ENCODE measurements at places on chromosomes 7 and 10.
A peak's percentile ranks its signal among the peaks of the same experiment; 100 is the strongest.

GRCh38 chr7:137755846-137756651 is 90.7 kb downstream of the DGKI start:
- no peak for DNase-seq

DNA sequence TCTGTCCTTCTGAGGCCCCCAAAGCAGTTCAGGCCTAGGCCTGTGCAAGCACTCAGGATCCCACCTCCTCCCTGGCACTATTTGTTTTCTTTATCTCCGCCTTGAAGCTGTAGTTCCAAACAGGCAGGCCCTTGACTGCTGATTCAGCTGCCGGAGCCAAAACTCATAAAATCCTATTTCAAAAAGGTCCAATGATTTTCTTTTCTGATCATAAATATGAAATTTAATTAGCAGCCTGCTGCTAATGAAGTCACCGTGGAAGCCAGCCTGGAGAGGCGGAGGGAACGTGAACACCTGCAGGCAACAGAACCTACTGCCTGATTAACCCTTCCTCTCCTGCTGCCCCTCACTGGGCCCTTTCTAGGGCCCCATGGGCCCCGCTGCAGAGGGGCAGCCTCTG is 60.1 kb downstream of the CARD11 start:
- DNase-seq = no peak

DNA sequence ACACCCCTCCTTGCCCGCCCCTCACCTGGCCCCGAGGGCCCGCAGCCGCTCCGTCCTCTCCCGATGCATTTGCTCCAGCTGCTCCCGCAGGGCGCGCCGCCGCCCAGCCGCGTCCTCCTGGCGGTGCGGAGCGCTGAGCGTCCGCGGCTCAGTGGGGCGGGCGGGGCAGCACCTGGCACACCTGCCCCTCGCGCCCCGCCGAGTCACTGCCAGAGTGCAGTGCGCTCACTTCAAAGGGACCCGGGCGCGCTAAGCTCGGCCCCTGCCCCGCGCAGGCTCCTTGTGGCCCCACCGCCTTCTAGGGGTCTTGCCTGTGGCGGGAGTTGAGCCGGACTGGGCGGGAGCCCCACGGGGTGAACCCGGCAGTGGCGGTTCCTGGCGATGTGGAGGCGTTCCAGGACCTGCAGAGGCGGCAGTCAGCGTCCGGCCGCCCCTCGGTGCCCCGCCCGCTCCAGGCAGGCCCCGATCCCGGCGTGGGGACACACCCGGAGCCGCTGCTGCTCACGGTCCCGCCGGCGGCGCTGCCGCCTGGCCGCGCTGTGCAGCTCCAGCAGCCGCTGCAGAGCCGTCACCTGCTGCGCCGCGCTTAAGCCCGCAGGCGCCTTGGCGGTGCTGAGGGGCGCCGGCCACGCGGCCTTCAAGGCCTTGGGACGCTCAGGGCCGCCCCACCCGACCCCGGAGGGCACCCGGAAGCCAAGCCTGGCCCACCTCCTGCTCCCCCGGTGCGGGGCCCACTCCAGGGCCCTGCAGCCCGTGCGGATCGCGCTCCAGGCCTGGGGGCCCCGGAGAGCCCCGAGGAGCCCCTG is 6.7 kb downstream of the ATP6V1F start:
- peak; percentile 44 for DNase-seq

DNA sequence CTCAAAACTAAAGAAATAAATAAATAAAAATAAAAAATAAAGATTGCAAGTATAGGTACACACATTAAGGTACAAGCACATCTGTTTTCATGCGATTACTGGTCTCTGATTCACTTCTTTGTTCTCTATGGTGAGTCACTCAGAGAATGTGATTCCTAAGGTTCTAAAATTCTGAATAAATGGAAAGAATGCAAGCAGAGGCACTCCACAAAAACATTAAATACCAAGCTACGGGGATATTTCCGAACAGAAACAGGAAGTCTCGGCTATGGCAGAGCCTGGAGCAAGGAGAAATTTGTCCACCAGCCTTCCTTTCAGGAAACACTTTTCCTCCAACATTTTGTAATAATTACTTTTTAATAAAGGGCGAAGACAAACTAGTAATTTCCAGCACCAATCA is 1.4 kb downstream of the VOPP1 start:
- DNase-seq = no peak

- peak; percentile 55 for DNase-seq
Measured at GRCh38 chr10:3765146-3765545, 19.9 kb downstream of the KLF6 start.

GRCh38 chr7:147611431-147611830 is 979.1 kb upstream of the C7orf33 start:
- DNase-seq = no peak

- DNase-seq = no peak
Measured at GRCh38 chr10:101723176-101723575, 28.2 kb upstream of the FBXW4 start.

- DNase-seq = no peak
Measured at GRCh38 chr7:109009636-109010035, 440.0 kb downstream of the DNAJB9 start.

GRCh38 chr10:75919913-75920312 is 488.5 kb downstream of the LRMDA start:
- DNase-seq = no peak

DNA sequence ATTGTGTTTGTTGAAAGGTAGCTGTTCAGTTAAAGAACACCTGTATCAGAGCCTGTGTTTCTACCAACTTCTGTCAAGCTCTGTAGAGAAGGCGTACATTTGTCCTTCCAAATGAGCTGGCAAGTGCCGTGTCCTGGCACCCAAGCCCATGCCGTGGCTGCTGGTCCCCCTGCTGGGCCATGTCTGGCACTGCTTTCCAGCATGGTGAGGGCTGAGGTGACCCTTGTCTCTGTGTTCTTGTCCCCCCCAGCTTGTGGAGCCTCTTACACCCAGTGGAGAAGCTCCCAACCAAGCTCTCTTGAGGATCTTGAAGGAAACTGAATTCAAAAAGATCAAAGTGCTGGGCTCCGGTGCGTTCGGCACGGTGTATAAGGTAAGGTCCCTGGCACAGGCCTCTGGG is 154.9 kb downstream of the EGFR start:
- DNase-seq = no peak

DNA sequence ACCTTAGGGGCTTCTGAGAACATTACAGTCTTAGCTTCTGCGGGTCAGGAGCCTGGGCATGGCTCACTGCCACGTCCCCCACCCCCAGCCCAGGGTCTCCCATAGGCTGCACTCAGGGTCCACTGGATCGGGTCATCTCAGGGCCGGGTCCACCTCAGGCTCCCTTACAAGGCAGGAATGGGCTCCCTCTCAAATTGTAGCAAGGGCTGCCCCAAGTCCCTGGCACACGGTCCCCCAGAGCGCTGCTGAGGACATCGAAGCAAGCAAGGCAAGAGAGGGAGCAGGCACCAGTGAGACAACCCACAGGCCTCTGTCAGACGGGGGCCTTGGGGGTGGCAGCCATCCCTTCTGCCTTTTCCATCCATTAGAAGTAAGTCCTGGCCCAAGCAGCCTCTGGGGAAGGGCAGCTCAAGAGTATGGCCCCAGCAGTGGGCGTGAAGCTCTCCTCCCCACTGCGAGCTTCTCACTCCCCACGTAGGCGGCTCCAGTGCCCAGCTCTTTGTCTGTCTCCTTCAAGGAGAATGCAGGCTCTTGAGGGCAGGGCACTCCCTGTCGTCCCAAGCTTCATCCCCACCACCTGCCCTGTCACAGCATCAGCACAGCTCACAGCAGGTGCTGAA is 18.0 kb upstream of the RET start:
- DNase-seq = no peak

DNA sequence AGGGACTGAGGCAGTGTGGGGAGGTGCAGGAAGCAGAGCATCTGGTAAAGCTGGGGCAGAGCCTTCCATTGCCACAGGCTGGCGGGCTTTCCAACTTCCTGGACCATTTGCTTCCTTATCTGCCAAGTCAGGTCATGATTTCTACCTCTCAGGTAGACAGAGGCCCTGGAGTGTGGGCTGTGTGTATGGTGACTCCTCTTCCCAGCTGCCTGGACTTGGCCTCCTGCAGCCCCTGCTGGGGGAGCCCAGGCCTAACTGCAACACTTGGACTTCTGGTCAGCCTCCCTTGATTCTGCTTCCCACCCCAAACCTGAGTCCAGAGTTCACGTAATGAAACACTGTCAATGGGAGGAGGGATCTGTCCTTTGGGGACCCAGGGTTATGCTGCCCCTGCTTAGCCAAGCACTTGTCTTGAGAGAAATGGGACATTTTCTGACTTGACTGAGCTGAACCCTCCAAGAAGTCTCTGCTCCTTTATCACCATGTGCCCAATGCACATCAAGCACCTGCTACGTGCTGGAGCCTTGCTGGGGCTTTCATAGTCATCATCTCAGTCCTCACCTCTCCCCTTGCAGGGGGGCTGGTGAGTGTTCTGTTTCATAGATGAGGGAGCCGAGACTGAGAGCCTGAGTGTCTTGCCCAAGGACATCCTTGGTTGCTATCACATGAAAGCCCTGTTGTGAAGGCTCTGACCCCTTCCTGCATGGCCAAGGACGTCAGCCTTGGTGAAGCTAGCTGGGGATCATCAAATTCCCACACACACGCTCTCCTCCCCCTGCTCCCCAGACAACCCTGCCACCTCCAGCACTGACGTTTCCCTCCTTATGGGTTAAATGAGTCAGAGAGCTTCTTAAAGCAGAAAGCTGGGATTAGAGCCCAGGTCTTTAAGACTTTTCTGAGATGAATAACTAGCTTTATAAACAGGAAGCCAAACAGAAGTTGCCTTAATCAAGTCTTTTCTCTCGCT is 3.4 kb downstream of the CLEC2L start:
- no peak for DNase-seq

DNA sequence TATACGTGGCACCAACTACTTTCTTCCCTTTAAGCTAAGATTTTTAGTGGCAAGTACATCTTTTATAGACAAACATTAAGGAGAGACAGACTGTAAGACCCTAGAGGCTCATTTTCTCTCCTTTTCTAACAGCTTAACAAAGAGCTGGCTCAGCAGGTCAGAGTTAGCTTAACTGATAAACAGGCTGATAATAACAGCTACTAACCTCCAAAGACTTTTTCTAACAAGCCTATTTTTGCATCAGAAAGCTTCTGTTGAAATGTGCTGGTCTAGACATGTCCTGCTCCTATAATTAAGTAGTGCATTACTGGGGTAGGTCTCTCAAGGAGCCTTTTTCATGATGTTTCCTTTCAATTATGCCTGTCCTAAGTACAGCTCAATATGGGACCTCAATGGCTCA is 238.2 kb upstream of the FAM3C start:
- DNase-seq = no peak

- no peak for DNase-seq
Measured at GRCh38 chr7:54811846-54812254, 52.8 kb upstream of the SEC61G start.

All from CD4-positive, alpha-beta T cell treated with Interleukin-10 for 1 hour (primary cell).